Right cardiac atrium (tissue), 5 donors: ENCODE measurements at places on chromosomes 7 and 10.

GRCh38 chr7:111083413-111083812 is 7.5 kb upstream of the LRRN3 start:
- no peak for DNase-seq

DNA sequence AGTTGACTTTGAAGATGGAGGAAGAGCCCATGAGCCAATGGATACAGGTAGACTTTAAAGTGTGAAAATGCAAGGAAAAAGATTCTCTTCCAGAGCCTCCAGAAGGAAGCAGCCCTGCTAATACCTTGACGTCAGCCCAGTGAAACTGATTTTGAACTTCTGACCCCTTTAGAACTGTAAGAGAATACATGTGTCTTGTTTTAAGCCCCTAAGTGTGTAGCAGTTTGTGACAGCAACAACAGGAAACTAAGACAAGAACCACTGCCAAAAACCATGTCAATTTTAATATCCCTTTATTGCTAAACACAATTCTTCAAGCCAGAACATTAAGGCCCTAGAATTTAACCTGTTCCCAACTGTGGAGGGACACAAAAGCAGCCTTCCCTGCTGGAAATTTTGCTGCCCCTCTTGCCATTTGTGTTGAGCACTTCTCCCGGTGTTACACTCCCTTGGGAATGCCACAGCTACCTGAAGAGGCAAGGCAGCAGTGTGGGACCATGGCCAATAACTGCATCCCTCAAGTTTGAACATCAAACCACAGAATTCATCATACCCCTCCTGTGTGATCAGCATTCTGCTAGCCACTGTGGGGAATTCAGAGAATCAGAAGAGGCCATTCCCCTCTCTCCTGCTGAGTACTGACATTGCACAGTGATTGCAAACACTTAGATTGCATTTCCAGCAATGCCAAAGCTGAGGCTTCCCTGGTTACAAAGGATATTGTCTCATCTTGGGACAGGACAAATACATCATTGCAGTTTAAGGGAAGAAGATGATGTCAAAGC is 12.3 kb upstream of the CCDC172 start:
- no peak for DNase-seq

GRCh38 chr7:1053002-1053411 is 8.7 kb downstream of the GPR146 start:
- DNase-seq: peak; percentile 80

GRCh38 chr7:28151965-28152364 is 28.6 kb downstream of the JAZF1 start:
- DNase-seq: no peak

GRCh38 chr7:100679927-100680575 is 6.5 kb downstream of the GNB2 start:
- peak; percentile 72 for DNase-seq

- DNase-seq: no peak
These were observed 76.6 kb downstream of the NRBF2 start for GRCh38 chr10:63209705-63210104.

- DNase-seq: no peak
These were observed 11.9 kb upstream of the ERVW-1 start for GRCh38 chr7:92489634-92490033.

DNA sequence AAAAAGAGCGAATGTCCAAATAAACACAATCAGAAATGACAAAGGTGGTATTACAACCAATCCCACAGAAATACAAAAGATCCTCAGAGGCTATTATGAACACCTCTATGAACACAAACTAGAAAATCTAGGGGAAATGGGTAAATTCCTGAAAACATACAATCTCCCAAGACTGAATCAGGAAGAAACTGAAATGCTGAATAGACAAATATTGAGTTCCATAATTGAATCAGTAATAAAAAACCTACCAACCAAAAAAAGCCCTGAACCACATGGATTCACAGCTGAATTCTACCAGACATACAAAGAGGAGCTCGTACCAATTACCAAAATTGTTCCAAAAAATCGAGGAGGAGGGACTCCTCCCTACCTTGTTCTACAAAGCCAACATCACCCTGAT is 56.1 kb upstream of the ZNF800 start:
- DNase-seq: no peak

- DNase-seq: no peak
These were observed 166.0 kb upstream of the SP4 start for GRCh38 chr7:21261627-21262594.

DNA sequence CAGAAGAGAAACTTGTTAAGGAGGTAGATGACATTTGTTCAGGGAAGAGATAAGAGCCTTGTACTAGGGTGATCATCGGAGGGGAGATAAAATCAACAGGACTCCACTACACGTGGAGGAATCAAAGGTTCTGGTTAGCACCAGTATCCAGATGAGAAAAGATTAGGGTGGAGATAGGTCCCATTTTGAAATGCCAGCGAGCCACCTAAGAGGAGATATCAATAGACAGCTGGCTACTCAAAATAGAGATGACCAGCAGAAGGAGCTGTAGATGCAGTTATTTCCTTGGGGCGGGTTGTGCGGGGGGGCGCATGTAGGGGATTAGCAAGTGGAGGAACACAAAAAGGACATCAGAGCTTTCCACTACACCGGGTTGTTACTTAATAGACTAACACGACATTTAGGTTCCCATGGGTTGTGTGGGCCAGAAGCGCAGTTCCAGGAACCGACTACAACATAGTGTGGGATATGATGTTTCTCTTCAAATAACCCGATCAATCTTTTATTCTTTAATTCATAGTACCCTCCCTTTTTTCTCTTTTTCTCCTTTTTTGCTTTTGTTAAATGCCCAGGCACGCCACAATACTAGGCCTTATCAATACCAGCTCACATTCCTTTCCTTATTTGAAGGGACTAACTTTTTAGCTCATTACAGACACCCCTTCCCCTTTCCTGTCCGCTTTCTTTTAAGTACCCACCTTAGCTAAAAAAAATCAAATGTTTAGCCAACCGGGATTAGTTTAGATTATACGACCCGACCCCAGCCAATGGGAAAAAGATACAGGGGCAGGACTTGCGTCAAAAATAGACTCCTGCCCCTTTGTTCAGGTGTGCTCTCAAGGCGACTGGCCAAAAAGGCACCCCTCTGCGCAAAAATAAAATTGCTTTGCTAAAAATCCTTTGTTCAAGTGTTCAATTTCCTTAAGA is 2.0 kb upstream of the KIF11 start:
- DNase-seq: peak; percentile 71

- DNase-seq: no peak
These were observed 1.7 kb upstream of the PAX2 start for GRCh38 chr10:100743626-100744135.

DNA sequence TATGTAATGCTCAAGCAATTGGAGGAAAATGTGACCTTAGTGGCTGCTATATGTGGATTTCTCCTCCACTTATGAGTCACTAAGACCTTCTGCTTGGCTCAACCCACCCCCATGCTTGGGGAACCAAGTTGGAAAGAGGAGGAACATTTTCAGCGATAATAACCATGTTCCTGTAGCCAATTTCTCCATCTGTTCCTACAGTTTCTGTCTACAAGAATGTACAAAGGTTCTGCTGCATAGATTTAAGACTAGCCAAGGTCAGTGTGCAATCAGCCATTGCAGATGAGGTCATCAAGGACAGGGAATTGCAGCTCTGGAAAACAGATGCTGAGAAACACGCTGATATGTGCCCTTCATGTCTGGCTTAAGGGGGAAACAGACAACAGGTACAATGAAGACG is 5.6 kb upstream of the NRCAM start:
- no peak for DNase-seq

GRCh38 chr10:29865700-29866355 is 193.6 kb downstream of the JCAD start:
- no peak for DNase-seq

- no peak for DNase-seq
These were observed 14.0 kb downstream of the WNT2 start for GRCh38 chr7:117308891-117309290.

- DNase-seq: no peak
These were observed 181.3 kb downstream of the MAGI2 start for GRCh38 chr7:79272066-79272669.

- no peak for DNase-seq
These were observed 7.2 kb upstream of the ITPRIP start for GRCh38 chr10:104345515-104345914.

- DNase-seq: no peak
These were observed 63.8 kb downstream of the ENTPD1 start for GRCh38 chr10:95819620-95820329.

- peak; percentile 95 for DNase-seq
These were observed 130.1 kb downstream of the RGS10 start for GRCh38 chr10:119412244-119413092.

- DNase-seq: no peak
These were observed 20.3 kb downstream of the KLF6 start for GRCh38 chr10:3764626-3765112.

GRCh38 chr7:51187941-51188340 is 128.7 kb downstream of the COBL start:
- DNase-seq: no peak

GRCh38 chr7:129952653-129953560 is at the start of gene UBE2H:
Gene UBE2H, minus strand, starts transcription at chr7:129952960. Its CDS starts 405 bp downstream, at chr7:129952555.
- DNase-seq: peak; percentile 97

DNA sequence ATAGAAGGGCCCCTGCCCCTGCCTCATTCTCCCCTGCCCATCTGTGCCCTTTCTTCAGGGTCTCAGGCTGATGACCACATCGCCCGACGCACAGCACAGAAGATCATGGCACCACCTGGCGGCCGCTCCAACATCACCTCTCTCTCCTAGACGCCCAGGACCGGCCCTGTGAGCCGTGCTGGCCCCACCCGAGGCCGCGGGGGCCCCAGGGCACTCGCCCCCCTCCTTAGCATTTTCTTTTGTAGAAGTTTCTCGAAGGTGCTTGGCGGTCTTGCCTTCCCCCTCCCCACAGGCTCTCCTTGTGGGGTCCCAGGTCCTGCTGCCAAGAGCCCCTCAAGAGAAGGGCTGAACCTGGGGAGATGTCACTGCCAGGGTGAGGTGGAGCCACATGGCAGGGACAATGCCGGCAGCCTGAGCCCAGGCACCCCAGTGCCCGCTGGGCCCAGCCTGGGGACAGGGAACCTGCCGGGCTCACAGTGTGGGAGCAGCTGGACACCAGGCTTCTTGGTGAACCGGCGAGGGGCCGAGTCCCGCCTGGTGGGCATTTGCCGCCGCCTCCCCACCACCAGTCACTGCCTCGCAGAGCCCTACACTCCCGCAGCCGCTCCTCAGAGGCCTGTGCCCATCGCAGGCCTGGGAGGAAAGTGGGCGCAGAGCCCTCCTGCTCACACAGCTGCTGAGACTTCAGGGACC is 18.2 kb downstream of the DPYSL4 start:
- peak; percentile 51 for DNase-seq

- DNase-seq: no peak
These were observed 61.7 kb upstream of the NPTX2 start for GRCh38 chr7:98555403-98555802.

GRCh38 chr7:140085447-140085846 is 22.7 kb upstream of the PARP12 start:
- DNase-seq: no peak

DNA sequence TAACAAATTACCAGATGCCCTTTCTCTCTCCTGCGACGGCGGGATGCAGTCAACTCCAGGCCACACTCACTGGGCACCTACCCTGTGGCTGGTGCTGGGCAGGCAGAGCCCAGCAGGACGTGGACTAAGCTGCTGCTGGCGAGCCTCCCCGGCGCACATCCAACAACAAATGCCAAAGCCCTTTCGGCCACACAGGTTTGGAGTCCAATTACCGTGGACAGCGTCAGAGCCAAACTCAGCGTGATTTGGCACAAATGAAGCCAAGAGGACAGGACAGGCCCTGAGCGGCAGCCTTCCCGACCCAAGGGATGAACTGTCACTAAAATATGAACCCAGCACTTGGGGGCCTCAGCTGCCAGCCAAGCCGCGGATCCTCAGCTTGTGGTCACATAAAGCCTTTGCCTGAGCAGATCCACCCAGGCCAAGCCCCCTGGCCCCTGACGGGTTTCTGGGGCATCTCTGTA is 28.4 kb downstream of the DAGLB start:
- DNase-seq: peak; percentile 54

DNA sequence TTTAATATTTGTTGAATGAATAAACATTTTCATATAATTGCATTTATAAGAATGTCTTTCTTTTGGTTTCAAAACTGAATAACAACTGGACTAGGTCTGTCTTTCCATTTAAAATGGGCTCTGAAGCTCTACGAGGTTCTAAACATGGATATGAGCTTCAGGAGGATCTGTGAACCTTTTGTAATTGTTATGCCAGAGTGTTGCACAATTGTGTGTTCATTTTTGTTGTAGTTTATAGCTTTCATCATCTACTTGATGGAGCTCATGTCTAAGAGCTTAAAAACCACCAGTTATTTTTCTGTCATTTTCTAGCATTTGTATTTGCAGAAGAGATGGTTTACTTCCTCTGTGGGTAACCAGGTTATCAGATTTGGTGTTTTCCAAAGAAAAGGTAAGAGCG is 265.7 kb upstream of the NPY start:
- no peak for DNase-seq

DNA sequence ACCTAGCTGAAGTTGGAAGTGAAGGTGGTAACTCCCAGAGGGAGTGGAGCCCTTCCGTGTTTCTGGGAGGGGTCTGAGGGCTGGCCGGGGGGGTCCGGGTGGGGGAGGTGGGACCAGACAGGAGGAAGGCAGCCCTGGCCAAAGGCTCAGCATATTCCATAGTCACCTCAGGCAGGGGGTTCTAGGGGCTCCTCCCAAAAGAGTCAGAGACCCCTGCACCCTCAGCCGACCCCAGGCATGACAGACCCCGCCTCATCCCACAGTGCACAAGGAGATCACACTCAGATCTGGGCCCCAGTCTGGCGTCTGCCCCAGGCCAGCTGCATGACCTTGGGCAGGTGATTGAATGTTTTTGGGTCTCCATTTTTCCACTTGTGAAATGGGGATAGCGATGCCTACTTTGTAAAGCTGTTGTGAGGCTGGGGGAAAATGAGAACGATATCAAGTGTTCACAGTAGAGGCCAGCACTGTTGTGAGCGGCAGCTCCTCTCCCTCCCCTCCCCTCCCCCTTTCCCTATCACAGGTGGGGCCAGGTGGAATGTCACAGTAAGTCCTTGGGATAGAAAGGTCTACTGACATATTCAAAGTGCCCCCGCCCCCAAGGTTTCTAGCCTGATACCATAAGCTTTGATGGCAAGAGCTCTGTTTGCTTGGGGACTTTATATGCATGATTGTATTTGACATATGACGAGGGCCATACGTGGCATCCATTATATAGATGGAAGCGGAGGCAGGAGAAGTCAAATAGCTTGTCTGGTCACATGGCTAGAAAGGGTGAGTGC is 33.3 kb downstream of the DNAJB12 start:
- peak; percentile 5 for DNase-seq

- DNase-seq: peak; percentile 90
These were observed 11.8 kb upstream of the ACBD5 start for GRCh38 chr10:27252267-27253000.

GRCh38 chr7:77226357-77226839 is 26.8 kb upstream of the FGL2 start:
- DNase-seq: no peak

- DNase-seq: no peak
These were observed 49.0 kb downstream of the FOXL3 start for GRCh38 chr7:339062-339342.

GRCh38 chr10:20993389-20993788 is 96.3 kb upstream of the NEBL start:
- DNase-seq: no peak

GRCh38 chr7:140485500-140486265 is 6.4 kb upstream of the MKRN1 start:
- no peak for DNase-seq
